ENCODE measurements at places on chromosomes 16 and 17. TPM values are rescaled to one million over a fixed set of nuclear protein-coding genes. Genes with fewer than 3 reads are reported as not detected.

DNA sequence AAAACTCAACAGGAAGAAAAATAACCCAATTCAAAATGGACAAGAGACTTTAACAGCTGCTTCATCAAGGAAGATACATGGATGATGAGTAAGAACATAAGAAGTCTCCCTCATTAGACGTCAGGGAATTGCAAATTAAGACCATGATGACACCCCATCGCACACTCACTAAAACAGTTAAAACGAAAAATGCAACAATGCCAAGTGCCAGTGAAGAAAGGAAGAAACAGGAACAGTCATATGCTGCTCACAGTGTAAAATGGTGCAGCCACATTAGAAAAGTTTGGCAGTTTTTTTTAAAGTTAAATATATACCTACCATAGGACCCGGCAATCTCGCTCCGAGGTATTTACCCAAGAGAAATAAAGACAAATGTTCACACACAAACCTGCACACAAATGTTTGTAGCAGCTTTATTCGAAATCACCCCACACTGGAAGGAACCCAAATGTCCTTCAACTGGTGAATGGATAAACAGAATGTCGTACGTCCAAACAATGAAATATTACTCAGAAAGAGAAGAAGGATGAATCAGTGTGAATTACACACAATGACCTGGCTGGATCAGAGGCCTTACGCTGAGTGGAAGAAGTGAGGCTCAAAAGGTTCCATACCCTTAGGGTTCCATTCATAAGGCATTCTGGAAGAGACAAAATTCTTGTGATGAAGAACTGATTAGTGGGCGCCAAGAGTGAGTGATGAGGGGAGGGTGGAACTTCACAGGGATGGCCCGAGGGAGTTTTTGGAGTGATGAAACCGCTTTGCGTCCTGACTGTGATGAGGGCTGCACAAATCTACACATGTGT lies 110.3 kb downstream of the C16orf95 start:
- no peak for DNase-seq

GRCh38 chr17:47907932-47908562 lies 12.0 kb downstream of the SP2 start:
- DNase-seq = no peak

DNA sequence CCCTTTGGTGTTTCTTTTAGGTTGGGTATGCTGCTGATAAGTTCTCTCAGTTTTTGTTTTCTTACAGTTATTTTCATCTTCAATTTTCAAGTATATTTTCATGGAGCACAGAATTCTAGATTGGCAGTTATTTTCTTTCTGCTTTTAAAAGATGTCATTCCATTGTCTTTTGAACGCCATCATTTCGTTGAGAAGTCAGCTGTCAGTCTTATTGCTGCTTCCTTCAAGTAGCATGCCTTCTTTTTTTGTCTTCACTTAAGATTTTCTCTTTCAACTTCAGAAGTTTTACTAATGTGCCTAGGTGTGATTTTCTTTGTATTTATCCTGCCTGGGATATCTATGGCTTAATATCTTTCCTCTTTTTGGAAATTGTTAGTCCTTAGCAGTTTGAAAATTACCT lies 262.2 kb upstream of the PMFBP1 start:
- no peak for DNase-seq

GRCh38 chr16:80274576-80275191 lies 266.1 kb upstream of the DYNLRB2 start:
- no peak for DNase-seq

DNA sequence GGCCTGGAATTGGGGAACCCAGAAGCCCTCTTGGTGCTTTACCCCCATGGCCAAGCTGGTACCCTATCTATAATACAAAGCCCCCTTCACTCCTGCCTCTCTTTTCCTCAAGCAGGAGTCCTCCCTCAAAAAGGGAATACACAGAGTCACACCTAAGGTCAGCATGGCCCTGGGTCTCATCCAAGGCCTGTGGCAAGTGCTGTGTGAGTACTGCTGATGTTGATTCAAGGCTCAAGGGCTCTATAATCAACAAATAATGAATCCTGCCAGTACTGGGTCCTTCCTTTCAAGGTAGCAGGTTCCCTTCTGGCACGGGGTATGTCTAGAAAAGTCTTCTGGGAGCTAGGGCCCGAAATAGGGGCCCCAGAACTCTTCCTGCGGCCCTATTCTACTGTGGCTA lies 187.3 kb downstream of the CYB561 start:
- DNase-seq = no peak

- DNase-seq = no peak
Observed at GRCh38 chr16:3525951-3526350, 25.1 kb downstream of the CLUAP1 start.

- DNase-seq = no peak
Observed at GRCh38 chr16:75237398-75238131, 13.9 kb downstream of the BCAR1 start.

DNA sequence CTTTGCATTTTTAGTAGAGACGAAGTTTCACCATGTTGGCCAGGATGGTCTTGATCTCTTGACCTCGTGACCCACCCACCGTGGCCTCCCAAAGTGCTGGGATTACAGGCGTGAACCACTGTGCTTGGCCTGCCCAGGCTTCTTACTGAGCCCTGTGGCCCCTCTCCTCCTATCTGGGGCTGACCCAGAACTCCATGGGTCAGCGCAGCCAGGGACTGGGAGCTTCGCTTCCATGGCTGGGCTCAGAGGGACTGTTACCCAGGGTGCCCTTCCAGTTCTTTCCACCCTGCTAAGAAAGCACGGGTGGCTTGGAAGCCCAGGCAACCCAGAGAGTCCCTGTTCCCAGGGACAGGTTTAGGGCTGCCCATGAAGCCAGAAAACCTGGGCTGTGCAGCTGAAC lies 28.2 kb downstream of the SHISA6 start:
- DNase-seq = no peak

GRCh38 chr16:12573300-12573699 lies 230.4 kb downstream of the CPPED1 start:
- no peak for DNase-seq

GRCh38 chr16:48535831-48536613 lies 74.0 kb downstream of the N4BP1 start:
- DNase-seq = no peak

DNA sequence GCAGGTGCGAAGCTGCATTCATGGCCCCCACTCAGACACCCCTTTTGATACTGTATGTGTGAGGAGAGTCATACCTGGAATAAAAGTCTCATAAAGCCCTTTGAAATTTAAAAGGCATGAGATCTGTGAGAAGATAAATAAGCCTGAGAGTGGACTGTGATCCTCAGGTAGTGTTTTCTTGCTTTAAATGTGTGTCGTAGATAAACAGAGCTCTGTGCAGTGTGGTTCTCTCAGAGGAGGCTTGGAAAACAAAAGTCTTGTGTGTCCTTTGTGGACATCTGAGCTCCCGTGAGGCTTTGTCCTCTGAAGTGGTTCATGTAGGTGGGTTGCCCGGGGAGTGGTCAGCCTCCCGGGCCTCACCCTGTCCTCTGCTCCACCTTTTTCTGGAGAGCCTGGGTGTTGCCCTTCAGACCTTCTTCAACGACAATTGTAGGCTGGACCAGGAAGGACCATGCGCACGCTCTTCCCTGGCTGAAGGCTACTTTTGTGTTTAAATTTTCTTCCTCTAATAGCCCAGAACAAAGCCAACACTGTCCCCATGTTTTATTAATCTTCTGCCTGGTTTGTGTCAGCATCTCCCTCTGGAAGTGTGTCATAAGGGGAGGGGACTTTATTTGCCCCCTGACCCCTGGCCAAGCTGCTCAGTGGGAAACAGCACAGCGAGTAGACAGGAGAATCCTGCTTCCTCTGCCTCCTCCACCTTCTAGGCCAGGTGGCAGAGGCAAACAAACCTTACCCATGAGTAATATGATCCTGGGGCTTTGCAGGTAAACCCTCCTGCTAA lies 151.2 kb downstream of the MSI2 start:
- DNase-seq = no peak

GRCh38 chr16:73091174-73091573 lies 43.2 kb upstream of the ZFHX3 start:
- no peak for DNase-seq

GRCh38 chr16:48384520-48385252 lies 527 bp downstream of the SIAH1 start:
- no peak for DNase-seq

DNA sequence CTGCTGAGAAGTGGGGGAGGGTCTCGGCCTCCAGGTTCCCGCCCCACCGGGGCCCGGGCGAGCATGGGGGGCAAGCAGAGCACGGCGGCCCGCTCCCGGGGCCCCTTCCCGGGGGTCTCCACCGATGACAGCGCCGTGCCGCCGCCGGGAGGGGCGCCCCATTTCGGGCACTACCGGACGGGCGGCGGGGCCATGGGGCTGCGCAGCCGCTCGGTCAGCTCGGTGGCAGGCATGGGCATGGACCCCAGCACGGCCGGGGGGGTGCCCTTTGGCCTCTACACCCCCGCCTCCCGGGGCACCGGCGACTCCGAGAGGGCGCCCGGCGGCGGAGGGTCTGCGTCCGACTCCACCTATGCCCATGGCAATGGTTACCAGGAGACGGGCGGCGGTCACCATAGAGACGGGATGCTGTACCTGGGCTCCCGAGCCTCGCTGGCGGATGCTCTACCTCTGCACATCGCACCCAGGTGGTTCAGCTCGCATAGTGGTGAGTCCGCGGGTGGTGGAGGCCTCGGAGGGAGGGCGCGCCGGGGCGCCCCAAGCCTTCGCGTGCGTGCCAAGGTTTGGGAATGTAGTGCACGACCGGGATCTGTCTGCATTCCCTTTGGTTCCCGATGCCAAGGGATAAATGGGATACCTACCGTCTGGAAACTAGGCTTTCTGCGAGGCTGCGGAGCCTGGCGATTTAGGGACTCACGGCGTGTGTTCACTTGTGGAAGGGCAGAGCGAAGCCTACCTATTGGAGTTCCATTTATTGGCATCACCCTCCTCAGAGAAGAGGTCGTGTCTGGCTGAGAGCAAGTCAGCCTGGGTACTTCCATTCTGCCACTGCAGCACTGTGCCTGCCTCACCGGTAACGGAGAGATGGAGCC lies 1.0 kb downstream of the ZNRF1 start:
- DNase-seq = no peak

- no peak for DNase-seq
Observed at GRCh38 chr16:52741351-52741750, 194.4 kb upstream of the TOX3 start.

DNA sequence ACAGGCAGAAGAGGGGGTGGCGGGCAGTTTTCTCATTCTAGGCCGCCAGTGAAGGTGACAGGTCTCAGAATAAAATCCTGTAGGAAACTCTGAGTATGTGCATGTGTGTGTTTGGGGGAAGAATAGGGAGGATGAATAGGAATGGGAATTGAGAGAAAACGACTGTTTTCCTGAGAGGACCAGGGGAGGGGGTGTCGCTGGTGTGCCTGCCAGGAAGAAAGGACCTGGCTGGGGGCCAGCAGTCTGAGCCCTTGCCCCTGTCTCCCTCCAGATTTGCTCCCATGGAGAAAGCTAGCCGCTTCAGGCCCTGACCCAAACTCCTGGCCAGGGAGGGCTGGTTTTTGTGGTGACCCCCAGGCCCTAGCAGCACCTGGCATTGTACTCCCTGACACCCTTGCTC lies 14.4 kb downstream of the C17orf50 start:
- no peak for DNase-seq

- DNase-seq = peak; percentile 38
Observed at GRCh38 chr16:10080051-10080772, 102.0 kb downstream of the GRIN2A start.

Gene TPSG1
- 4.6 TPM for total RNA-seq

Gene SEZ6
- not detected for total RNA-seq

Gene TMEM220
- total RNA-seq = 9.3 TPM

Gene GDPD1
- 0.26 TPM for total RNA-seq

Gene GAS7
- 0.05 TPM for total RNA-seq

Gene KRTAP3-2
- total RNA-seq = not detected

Gene ADAD2
- total RNA-seq = not detected

Gene HAGHL
- 41.1 TPM for total RNA-seq

Gene PIK3R5
- 0.15 TPM for total RNA-seq

Data from Panc1 (cell line).